Stimulated activated CD4-positive, alpha-beta T cell treated with anti-CD3 and anti-CD28 coated beads, TNF-alpha, amount 100 ng/mL, for 4 hours (primary cell): ENCODE measurements at places on chromosomes 2 and 18.

GRCh38 chr2:24105816-24106215 is 17.3 kb downstream of the PFN4 start:
- no peak for DNase-seq

DNA sequence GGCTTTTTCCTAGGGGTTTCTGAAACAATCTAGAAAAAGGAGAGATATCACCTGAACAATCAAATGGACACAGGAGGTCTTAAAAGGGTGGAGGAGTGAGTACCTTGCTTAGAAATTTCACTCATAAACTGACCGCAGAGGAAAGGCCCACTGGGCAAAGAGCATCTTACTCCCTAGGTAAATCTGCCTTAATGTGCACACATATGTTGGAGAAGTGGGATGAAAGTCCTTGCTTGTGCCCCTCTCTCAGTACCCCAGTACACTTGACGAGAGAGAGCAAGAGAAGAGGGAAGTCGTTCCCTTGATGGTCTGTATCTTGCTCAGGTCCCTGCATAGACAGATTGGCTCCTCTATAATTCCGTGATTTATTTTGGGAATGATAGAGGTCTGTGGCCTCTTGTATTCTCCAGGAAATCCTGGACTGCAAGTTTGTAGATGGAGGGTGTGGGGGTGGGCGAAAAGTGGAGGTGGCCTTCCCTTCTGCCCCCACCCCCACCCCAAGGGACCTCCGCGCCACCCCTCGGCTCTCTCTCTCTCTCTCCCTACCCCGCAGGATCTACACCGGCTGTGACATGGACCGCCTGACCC is 6.8 kb downstream of the TBR1 start:
- no peak for DNase-seq

DNA sequence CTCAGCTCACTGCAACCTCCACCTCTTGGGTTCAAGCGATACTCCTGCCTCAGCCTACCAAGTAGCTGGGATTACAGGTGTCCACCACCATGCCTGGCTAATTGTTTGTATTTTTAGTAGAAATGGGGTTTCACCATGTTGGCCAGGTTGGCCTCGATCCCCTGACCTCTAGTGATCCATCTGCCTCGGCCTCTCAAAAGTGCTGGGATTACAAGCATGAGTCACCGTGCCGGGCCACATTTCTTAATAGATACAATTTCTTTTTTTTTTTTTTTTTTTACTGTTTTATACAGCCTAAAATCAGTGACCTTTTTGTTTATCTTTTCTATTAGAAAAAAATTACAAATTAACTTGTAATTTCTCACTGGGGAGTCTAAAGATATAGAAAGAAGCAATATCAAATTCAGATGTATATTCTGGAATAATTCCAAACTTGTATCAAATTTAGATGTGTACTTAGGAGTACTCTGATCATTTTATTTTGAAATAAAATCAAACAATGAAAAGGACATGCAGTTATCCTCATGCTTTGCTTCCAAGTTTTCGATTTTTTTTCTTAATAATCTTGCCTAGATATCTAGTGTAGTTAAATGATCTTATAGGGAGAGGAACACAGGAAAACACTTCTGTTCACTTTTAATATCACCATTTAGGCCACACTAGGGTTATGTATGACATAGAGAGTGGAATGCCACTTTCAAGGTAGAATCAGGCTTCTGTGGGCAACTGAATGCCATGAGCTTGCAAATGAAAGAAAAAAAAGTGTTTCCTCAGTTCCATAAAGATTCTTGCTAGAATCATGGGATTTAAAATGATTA is 1089.3 kb downstream of the SUCLG1 start:
- no peak for DNase-seq

DNA sequence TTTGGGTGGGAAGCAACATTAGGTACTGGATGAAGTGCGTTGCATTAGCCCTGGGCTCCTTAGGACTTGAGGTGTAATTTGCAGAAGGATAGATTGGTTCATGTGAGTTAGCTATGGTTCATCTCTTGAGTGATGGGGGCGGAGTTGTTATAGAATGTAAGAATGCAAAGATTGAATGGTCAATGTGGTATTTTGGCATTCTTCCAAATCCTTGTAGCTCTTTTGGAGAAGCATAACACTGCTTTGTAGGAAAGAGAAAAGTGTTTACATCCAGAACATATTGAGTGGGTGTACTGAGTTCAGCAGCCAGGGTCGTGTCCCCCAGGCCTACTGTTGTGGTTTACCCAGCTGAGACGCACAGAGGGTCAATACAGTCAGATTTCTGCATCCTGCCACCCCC is 173.5 kb downstream of the FMNL2 start:
- DNase-seq: no peak

DNA sequence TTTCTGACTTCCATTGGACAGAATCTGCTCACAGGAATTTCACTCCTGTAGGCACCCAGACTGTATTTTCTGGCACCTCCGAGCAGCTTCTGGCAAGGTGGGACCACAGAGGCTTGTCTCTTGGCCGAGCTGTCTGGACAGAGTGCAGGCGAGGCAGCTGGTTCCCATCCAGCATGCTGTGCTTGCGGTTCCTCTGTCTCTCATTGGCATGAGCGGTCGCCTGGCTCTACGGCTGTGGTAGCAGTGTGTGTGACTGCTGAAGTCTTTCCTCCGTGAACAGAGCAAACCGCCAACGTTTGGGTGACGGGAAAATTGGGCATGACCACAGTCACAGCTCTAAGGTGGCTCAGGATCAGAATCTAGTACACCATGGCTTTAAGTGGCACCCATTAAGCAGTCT is 411.7 kb upstream of the NETO1 start:
- DNase-seq: no peak

- DNase-seq: no peak
Observed at GRCh38 chr2:59184276-59185020, 943.3 kb upstream of the FANCL start.

GRCh38 chr18:62287781-62288664 is 37.1 kb upstream of the TNFRSF11A start:
- no peak for DNase-seq

DNA sequence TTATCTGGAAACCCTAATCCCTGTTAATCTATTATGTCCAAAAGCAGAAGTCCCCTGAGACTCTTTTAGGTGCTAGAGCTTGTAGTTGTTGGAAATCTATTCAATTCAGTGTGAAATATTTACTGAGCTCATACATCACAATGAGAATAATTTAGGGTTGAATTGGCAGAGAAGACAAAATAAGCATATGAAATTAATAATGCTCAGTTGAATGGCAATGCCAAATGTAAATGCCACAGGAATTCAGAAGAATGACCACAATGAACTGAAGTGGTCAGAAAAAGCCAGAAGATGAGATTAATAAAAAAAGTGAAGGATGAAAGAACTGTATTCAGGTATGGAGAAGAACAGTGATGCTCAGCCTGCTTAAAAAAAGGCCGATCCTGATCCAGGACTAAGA is 8.0 kb upstream of the STAT4 start:
- DNase-seq: no peak

DNA sequence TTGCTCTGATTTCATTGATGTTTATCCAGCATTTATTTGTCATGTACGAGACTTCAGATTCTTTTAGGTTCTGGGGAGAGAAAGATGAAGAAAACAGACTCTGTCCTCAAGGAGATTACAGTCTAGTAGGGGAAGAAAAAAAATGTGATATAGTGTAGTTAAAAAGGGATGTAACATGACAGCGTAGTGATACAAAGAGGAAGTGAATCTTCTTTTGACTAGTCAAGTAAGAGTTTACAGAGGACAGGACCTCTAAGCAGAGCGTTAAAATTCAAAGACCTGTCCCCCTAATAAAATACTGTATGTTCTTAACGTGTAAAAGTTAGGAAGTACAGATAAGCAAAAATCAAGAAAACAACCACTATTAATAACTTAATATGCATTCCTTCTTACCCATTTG is 47.7 kb downstream of the NCOA1 start:
- no peak for DNase-seq

- no peak for DNase-seq
Observed at GRCh38 chr18:57343833-57344232, 8.5 kb upstream of the ST8SIA3 start.

DNA sequence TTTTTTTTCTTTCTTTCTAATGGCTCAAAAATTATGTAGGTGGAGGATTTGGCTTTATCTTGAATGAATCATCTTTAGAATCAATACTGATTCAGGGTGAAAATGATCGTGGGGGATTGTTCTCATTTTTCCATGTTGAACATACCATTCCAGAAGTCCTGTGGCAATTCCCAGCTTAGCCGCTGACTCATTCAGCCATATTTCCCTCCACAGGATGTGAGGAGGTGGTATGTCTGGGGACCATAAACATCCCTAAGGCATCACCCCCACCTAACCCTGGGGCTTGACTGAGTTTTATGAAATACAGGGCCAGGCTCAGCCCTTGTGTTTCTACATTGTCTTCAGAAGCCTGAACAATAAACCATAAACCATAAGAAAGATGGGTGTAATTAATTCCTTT is 92.7 kb upstream of the FN1 start:
- DNase-seq: no peak

DNA sequence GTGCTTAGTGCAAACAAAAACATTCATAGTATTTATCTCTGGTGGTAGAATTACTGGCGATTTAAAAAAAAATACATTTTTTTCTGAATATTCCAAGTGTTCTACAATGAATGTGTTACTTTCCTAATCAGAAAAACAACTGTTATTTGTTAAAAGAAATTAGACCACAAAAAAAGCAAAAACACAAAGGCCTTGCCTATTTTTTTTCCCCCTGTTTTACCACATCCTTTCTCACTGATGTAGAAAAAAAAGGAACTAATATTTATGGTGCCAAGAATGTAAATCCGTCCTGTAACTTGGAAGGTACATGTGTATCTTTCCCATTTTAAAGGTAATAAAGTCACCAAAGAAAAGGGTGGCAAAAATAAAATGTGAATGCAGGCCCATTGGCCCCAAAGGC is 28.4 kb upstream of the MGAT4A start:
- no peak for DNase-seq
